ENCODE measurements at places on chromosomes 3 and 15.

GRCh38 chr3:52521881-52522650 is 11.6 kb downstream of the NT5DC2 start:
- DNase-seq = peak; percentile 70

DNA sequence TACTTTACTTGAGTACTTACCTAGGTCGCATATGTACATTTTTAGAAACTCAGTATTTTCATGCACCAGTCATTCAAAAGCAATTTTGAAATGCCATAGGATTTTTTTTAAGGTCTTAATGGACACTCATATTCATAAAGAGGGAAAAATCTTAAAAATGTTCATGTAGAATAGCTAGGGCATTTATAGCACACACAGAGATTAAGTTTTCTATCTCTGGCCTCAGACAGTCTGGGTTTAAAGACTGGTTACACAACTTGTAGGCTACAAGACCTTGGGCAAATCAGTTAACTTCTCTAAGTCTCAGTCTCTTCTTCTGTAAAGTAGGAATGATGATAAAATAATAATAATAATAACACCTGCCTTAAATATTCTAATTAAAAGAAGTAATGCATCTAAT is 48.5 kb upstream of the UBP1 start:
- no peak for DNase-seq

- no peak for DNase-seq
Measured at GRCh38 chr3:105869861-105870755, 1.3 kb upstream of the CBLB start.

- no peak for DNase-seq
Measured at GRCh38 chr15:49731187-49732099, 110.6 kb downstream of the DTWD1 start.

GRCh38 chr3:89261673-89262072 is 154.3 kb downstream of the EPHA3 start:
- DNase-seq = no peak

GRCh38 chr3:170171563-170171962 is 10.0 kb downstream of the PHC3 start:
- DNase-seq = no peak

DNA sequence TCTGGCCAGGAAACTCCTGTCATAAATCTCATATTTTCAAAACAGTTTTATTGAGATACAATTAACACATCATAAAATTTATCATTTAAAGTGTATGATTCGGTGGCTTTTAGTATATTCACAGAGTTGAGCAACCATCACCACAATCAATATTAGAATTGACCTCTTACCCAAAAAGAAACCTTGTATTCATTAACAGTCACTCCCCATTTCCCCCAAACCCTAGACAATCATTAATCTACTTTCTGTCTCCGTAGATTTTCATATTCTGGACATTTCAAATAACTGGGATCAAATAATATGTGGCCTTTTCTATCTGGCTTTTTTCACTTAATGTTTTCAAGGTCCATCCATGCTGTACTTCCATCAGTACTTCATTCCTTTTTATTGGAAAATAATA is 145.7 kb upstream of the RORA start:
- DNase-seq = no peak

GRCh38 chr15:89672221-89673164 is 6.7 kb downstream of the PLIN1 start:
- DNase-seq = no peak

DNA sequence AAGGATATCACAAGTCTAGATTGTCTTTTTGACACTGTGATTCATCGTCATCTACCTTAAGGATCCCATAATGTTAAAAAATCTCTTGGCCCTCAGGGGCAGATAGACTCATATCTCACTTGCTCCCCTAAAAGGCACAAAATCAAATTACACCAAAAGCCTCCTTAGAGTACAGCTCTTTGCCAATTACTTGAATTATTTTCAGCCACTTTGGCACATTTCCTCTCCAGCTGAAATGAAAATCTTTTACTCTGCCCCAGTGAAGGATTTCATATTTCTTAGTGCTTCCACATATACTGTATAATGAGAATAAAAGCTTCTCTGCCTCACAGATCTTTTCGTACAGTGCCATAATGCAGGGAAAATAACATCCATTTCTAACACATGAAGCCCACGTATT is 190.7 kb upstream of the GBE1 start:
- no peak for DNase-seq

DNA sequence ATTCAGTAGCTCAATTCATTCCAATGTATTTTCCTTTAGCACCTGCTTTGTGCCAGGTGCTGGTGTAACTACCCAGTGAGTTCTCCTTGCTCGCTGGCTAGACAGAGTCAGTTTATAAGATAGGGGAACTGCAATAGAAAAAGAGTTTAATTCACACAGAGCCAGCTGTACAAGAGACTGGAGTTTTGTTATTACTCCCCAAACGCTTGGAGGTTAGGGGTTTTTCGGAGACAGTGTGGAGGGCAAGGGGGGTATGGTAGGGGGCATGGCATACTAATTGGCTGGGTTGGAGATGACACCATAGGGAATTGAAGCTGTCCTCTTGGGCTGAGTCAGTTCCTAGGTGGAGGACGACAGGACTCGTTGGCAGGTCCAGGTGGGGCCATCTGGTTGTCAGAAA is 5.4 kb upstream of the CFAP91 start:
- no peak for DNase-seq

DNA sequence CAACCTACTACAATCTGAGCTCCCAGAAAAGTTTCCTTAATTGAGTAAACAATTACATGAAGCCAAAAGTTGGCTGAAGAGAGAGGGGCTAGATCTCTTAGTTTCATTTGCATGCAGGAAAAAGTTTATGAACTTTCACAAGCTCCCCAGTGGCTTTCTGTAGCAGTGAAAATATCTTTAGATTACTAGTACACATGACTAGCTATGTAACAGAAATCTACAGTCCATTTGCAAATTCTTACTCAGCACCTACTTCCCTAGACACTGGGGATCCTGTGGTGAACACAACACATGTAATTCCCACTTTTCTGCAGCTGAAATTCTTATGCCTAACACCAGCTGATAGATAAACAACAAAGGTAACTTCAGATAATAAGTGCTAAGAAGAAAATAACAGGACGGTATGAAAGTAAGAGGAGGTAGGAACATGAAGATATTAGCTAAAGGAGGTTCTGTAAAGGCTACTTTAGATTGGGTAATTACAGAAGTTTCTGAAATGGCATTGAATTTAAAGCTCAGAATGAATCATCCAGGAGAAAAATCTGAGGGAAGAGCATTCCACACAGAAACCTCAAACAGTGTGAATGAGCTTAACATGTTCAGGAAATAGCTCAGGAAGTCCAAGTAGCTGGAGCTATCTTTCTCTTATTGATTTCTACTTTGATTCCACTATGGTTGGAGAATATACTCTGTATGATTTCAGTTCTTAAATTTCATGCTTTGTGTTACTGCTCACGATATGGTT is 204.8 kb downstream of the MAGI1 start:
- no peak for DNase-seq

GRCh38 chr3:8451696-8452095 is 49.9 kb upstream of the LMCD1 start:
- DNase-seq = no peak

DNA sequence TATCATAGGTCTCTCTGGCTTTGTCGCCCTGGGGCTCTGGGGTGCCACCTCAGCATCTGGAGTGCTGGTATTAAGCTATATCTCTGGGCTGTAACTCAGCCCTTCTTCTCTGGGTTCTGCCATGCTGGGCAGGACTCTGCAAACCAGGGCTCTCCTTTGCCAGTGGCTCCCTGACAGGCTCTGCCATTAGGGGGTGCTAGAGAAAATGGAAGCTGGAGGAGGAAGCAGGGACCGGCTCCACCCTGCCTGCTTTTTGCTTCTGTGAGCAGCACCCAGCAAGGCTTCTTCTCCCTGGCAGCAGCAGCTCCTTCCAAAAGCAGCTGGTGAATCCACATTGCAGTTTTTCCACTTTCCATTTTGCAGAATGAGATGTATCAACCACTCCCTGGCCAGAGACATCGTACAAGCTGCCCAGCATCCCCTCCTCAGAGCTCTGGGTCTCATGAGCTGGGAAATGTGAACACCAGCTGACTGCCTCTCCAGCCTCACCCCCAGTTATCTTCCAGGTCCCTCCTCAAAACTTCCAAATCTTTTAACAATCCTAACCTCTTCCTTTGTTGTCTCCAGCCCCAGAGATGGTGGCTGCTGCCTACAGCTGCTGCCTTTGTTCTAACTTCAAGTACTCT is 165.0 kb downstream of the ABHD5 start:
- DNase-seq = no peak

DNA sequence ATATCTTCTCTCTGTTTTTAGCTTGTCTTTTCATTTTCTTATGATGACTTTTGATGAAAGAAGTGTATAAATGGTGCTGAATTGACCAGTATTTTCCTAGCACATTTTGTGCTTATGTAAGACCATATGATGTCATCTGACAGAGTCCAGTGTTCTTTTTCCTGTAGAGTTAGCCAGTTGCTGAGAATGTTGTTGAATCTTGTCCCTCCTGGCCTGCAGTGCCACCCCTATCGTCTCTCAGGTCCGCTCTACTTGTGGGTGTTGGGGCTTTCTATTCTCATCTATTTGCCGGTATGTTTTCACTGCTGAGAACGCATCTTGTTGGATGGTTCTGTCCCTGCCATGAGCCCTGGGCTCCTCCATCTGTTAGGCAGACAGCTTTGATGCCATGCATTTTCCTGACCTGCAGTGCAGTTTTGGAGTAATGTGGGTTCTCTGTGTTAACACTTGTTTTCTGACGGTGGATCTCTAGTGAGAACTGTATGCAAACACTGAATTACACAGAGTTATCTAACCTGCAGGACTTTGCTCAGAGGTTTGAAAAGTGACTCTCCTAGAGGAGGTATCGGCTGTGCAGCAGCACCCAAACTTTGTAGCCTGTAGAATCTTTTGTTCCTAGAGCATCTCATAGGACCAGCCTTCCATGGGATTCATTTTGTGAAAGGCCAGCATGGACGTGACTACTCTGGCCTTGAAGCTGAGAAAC is 44.6 kb downstream of the SLC6A20 start:
- DNase-seq = no peak

DNA sequence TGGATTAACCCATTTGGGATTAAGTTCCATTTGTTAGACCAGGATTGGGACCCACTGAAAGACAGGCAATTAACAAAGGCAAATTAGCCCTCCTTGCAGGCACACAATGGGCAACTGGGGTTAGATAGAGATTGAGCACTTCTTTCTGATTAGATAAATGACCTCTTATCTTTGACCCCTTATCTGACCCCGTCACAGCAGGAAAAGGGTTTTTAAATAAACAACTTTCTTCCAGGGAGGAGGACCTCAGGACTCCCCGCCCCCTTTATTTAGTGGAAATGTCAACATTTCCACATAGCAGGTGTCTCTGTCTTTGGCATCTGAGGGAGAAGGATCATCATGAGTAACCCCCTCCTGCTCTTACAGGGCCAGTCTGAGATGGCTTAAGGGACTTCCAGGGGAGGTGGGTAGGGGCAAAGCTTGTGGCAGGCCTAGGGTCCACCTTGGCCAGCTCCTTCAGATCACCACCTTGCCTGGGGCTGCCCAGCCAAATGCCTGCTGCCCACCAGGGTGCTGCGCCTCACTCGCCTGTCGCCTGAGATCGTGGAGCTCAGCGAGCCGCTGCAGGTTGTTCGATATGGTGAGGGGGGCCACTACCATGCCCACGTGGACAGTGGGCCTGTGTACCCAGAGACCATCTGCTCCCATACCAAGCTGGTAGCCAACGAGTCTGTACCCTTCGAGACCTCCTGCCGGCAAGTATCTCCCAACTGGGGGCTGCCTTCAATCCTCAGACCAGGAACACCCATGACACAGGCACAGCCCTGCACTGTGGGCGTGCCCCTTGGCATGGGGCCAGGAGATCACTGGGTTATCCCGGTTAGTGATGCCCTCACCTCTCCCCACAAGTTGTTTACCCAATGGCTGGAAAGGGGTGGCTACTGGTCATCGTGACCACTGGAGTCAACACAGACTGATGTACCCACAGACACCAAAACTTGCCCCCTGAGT is 2.6 kb upstream of the WDR6 start:
- DNase-seq = peak; percentile 69

DNA sequence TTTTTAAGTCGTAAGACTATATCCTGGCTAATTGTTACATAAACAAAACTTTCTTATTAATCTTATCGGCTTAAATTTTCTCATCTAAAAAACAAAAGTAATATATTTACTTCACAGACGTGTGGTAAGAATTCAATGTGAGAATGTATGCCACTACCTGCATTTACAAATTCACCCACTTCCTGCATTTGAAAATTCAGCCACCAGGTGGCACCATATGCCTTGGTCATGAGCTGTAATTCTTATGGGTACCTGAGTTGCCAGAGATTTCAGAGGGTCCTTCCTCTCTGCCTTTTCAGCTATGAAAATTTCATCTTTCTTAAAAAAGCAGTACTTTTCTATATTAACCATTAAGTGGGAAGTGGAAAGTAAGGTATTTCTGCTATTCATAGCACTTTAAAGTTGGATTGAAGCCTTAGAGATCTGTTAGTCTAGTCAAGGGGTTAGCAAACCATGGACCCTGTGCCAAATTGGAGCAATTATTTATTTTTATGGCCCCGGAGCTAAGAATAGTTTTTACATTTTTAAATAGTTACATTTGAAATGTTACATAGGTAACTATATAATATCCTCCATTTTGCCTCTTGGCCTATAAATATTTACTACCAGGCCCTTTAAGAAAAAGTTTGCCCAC is 127.8 kb downstream of the HCN4 start:
- DNase-seq = no peak

DNA sequence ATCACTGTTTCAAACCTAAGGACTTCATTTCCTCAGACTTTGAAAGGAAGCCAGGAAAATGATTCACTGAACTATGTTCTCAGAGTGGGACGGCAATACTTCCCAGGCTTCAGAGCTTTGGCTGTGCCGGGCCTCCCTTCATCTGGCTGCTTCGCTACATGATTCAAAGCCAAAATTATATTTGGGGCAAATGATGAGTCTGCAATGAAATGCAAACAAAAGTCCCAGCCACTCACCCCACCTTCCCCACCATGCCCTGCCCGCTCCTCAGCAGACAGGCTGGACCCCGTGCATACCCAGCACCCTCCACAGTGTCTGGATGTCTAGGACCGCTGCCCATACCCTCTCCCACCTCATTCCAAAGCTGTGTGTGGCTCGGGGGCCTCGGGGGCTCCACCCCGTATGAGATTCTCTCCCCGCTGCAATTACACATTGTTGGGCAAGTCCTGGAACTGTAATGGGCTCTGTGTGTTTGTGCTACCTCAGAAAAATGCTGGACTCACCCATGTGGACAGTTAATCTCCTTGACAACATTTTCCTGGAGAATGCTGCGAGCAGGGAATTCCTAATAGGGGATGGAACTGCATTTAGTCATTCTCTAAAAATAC is 32.2 kb downstream of the ATP10A start:
- DNase-seq = no peak

- DNase-seq = no peak
Measured at GRCh38 chr15:37148714-37149113, 48.4 kb upstream of the MEIS2 start.
